Upper lobe of left lung (tissue), 6 donors: ENCODE measurements at places on chromosomes 5 and 9.

DNA sequence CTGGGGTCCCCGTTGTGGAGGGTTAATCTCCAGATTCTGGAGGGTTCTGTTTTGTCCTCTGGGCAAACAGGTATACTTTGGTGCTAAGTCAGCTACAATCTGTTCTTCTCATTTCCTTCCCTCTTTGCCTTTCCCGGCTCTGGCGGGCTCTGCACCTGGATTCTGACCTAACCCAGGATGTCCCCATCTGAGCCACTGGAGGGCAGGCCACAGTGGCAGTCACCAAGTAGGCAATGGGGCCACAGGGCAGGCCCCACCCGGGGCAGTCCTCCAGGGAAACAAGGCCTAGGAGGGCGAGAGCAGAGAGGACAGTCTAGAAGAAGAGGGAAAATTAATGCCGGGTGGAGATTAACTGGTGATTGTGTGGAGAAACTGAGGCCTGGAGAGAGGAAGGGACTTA, 40.4 kb upstream of the HRH2 start:
- DNase-seq: no peak

DNA sequence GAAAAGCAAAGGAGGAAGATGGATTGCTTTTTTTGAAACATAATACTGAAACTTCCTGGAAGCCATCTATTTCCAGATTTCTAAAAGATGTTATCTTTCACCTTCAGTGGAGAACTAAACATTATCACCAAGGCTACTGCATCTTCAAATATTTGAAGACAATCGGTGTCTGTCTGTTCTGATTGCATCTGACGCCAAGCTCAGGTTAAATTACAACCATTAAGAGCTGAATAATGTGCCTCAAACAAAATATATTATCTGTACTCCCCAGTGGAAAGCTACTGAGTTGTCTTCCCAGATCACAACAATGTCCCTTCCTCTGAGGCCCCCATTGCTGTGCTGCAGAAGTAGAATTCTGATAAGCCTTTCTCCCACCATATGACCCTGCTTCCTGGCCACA, 342.3 kb downstream of the PLK2 start:
- no peak for DNase-seq

DNA sequence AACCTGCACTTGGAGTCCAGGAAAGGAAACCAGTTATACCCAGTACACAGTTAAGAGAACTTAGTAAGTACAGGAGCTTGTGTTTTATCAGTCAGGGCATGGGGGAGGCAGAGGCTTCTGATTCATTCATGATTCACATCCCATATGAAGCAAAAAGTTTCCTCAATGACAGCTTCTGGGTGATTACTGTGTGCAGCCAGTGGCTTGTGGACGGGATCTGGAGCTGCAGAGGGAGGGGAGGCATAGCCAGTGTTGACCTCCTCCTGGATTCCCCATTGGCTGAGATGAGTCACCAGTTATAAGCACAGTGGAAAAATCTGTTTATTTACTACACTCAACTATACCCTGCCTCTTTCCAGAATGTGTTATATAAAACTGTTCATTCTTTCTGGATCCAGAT, 17.7 kb downstream of the IL31RA start:
- no peak for DNase-seq

DNA sequence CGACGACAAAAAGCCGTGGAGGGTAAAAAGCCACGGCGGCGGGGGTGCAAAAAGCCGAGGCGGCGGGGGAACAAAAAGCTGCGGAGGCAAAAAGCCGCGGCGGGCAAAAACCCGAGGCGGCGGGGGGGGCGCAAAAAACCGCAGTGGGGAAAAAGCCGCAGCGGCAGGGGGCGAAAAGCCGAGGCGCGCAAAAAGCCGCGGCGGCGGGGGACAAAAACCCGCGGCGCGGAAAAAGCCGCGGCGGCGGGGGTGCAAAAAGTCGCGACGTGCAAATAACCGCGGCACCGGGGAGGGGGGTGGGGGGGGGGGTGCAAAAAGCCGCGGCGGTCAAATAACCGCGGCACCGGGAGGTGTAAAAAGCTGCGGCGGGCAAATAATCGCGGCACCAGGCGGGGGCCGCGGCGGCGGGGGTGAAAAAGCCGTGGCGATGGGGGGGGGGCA, 511.5 kb downstream of the FOXD4L5 start:
- DNase-seq: peak; percentile 71

DNA sequence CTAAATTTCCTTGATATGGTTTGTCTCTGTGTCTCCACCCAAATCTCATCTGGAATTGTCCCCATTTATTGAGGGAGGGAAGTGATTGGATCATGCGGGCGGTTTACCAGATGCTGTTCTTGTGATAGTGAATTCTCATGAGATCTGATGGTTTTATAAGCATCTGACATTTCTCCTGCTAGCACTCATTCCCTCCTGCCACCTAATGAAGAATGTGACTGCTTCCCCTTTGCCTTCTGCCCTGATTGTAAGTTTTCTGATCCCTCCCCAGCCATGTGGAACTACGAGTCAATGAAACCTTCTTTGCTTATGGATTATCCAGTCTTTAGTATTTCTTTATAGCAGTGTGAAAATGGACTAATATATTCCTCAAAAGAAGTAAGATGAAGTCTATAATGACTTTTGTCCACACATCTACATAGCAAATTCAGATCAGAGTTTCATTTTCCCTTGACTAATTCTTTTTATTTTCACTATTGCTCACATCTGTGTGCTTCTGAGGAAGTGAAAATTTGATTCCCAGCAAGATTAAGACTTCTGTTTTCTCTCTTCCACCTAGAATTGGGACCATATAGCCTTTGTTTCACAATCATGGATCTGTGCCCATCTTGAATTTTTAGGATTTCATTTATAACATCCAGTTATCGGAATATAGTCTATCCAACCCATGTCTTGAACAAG, 393.5 kb downstream of the DMAC1 start:
- DNase-seq: no peak

GRCh38 chr5:150322202-150322601, 19.5 kb upstream of the ARSI start:
- no peak for DNase-seq

GRCh38 chr5:113119246-113119924, 142.8 kb downstream of the DCP2 start:
- DNase-seq: no peak

DNA sequence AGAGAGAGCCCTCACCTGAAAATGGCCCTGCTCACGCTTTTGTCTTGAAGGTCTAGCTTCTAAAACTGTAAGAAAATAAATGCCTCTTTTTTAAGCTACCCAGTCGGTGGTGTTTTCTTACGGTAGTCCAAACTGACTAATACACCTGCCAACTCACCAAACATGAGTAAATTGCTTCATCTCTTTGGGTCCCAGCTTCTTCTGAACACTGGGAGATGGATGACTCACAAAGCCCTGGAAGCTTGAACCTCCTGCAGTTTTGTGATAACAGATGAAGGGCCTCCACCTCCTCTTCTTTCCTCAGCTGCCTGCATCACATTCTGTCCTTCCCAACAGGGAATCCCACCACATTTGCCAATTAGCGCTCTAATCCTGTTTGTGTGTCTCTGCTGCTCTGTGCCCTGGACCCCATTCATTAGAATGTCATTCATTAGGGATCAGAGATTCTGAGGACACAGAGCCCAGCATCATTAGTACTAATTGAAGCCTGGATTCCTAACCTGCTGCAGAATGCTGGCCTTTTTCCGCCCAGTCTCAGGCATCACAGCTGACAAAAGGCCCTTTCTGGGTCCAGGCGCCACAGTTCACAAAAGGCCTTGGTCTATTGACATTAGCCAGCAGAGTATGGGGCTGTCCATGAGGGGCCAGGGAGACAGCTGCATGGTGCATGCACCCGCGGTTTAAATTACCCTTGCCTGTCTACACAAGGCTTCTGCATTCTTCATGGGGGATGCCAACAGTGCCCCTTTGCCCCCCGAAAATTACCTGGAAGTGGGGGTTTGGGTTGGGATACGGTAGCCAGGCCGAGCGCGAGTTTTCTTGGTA, 349.3 kb downstream of the SEMA5A start:
- peak; percentile 32 for DNase-seq

GRCh38 chr9:114611516-114612271, 603 bp downstream of the TMEM268 start:
- peak; percentile 79 for DNase-seq

DNA sequence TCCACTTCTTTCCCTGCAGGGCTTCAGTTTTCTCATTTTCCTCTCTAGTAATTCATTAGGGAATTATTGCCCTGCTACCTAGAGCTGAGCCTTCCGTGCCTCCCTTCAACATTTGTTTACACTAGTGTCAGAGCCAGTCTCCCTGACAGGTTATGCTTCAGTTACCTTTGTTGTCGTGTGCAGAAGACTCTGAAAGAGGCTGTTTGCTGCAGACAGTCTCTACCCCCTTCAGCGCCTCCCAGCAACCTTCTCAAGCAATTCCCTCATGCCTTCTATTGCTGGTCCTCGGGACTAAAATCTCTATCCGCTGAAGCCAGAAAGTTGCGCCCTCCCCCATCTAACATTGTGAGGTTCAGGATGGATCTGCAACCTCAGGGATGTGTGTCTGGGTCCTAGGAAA, 12.8 kb downstream of the RALGPS1 start:
- DNase-seq: no peak

- DNase-seq: no peak
Measured at GRCh38 chr5:131977212-131977604, 31.7 kb upstream of the MEIKIN start.

GRCh38 chr5:173736923-173737412, 120.5 kb upstream of the BOD1 start:
- DNase-seq: no peak

DNA sequence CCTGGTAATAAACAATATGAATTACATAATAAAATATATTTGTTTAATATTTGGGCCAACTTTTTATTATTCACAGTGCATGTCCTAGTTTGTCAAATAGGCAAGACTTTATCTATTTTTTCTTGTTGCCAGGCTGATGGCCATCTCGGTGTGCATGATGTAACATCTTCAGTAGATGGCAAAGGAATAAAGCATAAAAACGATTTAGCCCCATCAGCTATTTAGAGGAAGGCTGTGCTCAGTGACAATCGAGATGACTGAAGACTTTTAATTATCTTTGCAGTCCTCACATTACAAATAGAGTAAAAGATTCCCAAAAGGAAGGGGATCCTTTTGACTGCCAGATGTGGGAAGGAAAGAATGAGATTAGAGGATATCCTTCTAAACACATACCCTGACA, 358.5 kb downstream of the PTPRD start:
- DNase-seq: no peak

DNA sequence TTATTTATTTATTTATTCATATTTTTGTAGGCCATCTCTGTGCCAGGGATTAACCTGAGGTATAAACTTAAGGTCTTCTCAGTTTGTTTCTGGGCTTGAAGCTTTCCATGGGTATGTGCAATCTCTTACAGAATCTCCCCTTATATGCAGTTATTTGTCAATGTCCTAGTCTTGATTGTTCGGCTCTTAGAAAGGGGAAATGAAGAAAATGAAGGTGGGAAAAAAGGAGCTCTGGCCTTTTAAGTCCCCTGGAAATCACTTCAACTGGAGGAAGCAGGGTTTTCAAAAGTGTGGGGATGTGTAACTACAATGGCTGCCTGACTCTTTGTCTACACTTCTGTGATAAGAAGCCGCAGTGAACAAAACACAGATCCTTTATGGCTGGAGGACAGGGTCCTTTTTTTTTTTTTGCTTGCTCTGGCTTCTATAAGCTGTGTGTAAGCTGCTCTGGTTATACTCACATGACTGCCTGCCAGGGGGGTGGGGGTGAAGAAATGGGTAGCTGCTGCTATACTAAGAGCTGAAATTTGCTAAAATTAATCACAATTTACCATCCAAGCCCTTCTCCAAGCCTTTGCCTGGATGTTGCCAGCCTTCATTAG, 33.7 kb downstream of the CENPP start:
- DNase-seq: no peak

DNA sequence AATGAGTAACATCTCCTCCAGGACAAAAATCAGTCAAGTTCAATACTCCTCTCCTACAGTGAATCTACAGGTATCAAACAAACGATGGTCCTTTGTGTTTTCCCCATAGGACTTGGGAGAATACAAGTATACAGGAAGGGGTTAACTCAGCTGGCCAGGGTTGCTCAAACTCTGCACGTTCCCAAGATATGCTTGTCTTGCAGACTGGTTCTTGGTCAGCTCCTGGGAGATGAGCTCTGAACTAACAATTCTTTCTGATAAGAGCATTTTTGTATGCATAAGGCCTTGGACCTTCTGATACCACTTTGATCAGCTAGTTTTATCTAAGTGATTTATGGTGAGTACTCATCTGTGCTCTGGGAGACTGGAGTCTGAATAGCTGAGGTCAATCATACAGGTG, 42.1 kb downstream of the LOX start:
- no peak for DNase-seq

DNA sequence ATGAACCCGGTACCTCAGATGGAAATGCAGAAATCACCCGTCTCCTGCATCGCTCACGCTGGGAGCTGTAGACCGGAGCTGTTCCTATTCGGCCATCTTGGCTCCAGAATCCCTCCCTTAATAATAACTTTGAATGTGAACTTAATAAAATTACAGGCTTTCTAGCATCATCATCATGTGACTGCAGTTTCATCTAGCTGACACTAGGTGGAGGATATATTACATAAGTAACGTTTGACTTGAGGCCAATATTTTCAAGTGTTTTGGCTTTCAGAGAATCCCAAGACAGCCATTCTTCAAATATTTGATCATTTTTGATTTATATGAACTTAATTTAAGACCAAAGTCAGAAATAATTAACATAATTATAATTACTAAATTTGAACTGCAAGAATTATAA, 474.9 kb upstream of the CDH10 start:
- no peak for DNase-seq

- no peak for DNase-seq
Measured at GRCh38 chr5:62059960-62060359, 246.0 kb upstream of the KIF2A start.

- no peak for DNase-seq
Measured at GRCh38 chr5:175252234-175252805, 191.7 kb downstream of the DRD1 start.

GRCh38 chr9:75455444-75455921, 367.2 kb downstream of the OSTF1 start:
- DNase-seq: no peak

DNA sequence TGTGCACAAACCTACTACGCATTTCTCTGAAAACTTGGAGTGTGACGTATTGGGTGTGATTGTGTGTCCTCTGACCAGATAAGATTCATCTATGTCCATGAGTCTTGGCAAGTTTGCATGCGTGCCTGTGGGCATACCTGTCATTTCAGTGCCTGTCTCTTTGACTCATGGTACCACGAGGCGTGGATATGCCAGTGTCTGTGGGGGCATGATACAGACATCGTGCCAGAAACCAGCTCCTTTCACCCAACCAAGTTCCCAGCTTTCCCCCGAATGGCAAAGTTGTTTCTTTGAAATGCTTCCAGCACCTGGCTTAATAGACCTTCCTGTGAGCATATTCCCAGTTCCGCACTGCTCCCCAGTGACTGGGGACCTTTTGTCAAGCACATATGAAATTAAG, 241.9 kb upstream of the MVB12B start:
- no peak for DNase-seq

- DNase-seq: no peak
Measured at GRCh38 chr9:99050292-99050911, 54.5 kb upstream of the TGFBR1 start.
